ENCODE measurements at places on chromosomes 5 and 9. TPM values are rescaled to one million over a fixed set of nuclear protein-coding genes. Genes with fewer than 3 reads are reported as not detected.

- no peak overlapping the region for H3K4me3 ChIP-seq
- no peak overlapping the region for H3K27ac ChIP-seq
- no peaks in the 10 kb centered on the region for H3K27me3 ChIP-seq
- peaks cover 3% of the 10 kb centered on the region for H3K36me3 ChIP-seq
- no peak for DNase-seq
Observed at GRCh38 chr5:151071021-151071420, 9.8 kb downstream of the TNIP1 start.

DNA sequence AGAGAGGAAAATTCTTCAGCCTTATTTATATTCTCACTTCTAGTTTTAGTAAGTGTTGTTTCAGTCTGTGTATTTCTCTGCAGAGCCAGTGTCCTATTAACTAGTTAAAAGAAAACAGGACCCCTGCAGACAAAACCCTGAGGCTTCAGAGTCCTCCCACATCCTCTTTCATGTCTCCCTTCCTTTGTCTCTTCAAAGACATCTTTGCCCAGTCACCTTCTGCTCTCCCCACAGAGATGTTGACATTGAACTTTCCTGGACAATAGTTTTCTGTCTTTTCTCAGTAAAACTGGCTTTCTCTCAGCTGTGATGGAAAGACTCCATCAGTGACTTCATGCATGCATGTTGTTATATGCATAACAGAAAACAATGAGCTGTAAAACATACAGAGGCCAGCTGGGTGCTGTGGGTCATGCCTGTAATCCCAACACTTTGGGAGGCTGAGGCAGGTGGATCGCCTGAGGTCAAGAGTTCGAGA, 20.2 kb downstream of the GRAMD2B start:
- H3K27ac ChIP-seq: no peak overlapping the region
- H3K36me3 ChIP-seq: no peaks in the 10 kb centered on the region
- no peak for DNase-seq
- no peak overlapping the region for H3K4me3 ChIP-seq
- H3K4me1 ChIP-seq: peaks cover 10% of the 10 kb centered on the region
- H3K27me3 ChIP-seq: no peaks in the 10 kb centered on the region

DNA sequence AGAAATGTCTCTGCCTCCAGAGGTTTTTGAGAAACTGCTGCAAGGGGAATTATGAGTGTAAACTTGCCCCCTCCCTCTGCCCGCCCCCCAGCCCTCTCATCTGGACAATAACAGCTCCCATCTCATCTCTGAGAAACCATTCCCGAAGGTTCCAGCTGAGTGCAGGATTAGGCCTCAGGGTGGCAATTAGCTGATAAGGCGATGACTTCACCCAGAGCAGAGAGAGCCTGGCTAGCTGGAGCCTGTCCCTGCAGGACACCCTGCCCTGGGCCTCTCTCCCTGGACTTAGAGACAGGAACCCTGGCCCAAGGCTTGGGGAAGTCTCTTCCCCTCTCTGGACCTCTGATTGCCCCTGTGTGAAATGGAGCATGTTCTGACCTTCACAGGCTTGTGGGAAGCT, 45.7 kb upstream of the HAND1 start:
- H3K4me3 ChIP-seq: no peak overlapping the region
- no peak overlapping the region for H3K27ac ChIP-seq
- peaks cover 8% of the 10 kb centered on the region for H3K27me3 ChIP-seq

MCTP1 gene
- 4.2 TPM for polyA plus RNA-seq

- H3K27ac ChIP-seq: no peak overlapping the region
- no peak for DNase-seq
- no peaks in the 10 kb centered on the region for H3K27me3 ChIP-seq
- H3K4me1 ChIP-seq: peaks cover 2% of the 10 kb centered on the region
Observed at GRCh38 chr5:171989276-171989675, 17.2 kb downstream of the FBXW11 start.

- no peaks in the 10 kb centered on the region for H3K36me3 ChIP-seq
- no peak overlapping the region for H3K27ac ChIP-seq
Observed at GRCh38 chr9:36450110-36450732, 50.2 kb upstream of the RNF38 start.

GARIN3 gene
- polyA plus RNA-seq: not detected

GRCh38 chr9:18068900-18069299, 405.1 kb upstream of the ADAMTSL1 start:
- H3K4me3 ChIP-seq: no peak overlapping the region
- H3K4me1 ChIP-seq: no peaks in the 10 kb centered on the region

- H3K4me3 ChIP-seq: no peak overlapping the region
- H3K4me1 ChIP-seq: no peaks in the 10 kb centered on the region
- no peaks in the 10 kb centered on the region for H3K27me3 ChIP-seq
- no peak overlapping the region for H3K27ac ChIP-seq
- DNase-seq: no peak
Observed at GRCh38 chr9:117775591-117775990, 71.4 kb downstream of the TLR4 start.

NR2F1 gene
- polyA plus RNA-seq: 90.5 TPM

SHC3 gene
- polyA plus RNA-seq: 1.7 TPM

DNA sequence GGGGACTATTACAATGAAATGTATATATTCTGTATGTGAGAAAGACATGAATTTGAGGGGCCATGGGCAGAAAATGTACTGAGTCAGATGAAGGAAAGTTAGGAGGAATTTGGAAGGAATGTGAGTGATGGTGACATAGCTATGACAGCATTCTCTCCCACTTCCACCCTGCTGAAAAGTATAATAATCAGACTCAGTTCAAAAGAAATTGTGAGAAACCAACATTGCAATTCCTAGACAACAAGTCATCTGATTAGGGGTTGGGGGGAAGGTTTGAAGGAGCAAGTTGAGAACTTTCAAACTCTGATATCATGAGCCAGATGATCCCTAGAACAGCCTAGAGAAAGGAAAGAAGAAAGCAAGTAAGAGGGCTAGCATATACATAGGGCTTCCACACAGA, 370.6 kb downstream of the DMRTA1 start:
- H3K27me3 ChIP-seq: no peaks in the 10 kb centered on the region
- H3K4me1 ChIP-seq: no peaks in the 10 kb centered on the region
- no peaks in the 10 kb centered on the region for H3K36me3 ChIP-seq

DNA sequence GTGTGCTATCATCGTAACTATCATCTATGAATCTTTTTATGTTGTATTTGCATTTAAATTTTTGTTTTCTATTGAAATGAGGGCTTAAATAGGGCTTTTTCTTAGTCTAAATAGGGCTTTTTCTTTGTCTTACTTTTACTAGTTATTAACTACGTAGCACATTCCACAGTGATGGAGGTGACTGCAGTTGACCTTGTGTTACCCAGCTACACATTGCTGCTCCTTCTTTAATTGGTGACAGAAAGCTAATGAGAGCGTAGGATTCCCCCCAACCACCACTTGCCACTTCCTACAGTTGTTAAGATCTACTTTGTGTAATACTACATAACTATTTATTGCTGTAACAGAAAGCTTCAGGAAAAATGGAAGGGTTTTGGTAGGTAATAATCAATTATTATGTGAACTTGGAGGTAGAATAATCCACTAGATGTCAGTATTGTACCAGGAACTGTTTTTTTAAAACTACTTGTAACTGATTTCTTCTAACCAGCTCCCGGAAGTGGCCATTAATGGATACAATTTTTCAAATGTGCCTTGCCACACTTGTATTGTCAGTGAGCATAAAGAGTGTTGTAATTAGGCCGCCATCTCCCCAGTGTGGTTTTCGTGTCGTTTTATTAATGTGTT, 18.0 kb downstream of the MTRR start:
- H3K4me3 ChIP-seq: no peak overlapping the region
- no peak overlapping the region for H3K27ac ChIP-seq
- no peaks in the 10 kb centered on the region for H3K4me1 ChIP-seq
- DNase-seq: peak; percentile 74
- peaks cover 5% of the 10 kb centered on the region for H3K36me3 ChIP-seq
- no peaks in the 10 kb centered on the region for H3K27me3 ChIP-seq
